A549 (cell line): ENCODE measurements at places on chromosomes 1 and 21.

GRCh38 chr1:24699628-24700027 lies 45.6 kb upstream of the CLIC4 start:
- DNase-seq: no peak

DNA sequence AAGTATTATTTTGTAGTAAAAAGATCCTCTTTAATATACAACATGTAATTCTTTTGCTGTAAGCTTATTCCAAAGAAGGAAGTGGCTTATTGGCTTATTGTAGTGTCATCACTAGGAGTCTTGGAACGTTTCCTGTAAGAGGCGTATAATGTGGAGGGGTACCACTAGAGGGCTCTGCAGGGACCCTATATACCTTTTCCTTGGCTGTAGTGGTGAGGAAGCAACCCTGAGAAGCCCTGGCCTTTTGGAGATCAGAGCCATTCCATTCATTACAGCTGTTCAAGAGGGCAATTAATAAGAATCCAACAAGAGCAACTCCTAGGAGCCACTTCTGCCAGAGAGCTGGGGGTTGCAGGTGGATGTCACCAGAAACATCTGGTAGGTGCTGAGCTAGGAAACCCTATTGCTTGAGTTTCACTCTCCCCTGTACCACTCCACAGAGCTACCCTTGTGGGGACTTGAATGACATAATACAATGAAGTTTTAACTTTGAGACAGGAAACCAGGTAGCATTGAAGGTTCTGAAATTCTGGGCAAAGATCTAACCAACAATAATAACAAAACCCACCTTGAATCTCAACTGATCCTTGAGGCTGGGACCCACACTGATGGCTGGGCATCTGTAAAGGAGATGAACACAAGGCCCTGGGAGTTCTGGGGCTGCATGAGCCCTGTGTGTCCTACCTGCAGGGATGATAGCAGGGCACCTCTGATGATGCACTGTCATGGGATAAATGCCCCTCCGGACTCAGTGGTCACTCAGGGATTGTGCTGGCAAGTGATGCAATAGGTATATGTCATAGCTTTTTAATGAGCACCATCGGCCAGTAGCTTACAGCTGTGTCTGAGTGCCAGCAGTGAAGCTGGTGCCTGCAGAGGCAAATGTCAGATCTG lies 160.2 kb upstream of the COA6 start:
- peak; percentile 53 for DNase-seq

- DNase-seq: peak; percentile 6
These were observed 524 bp downstream of the COPA start for GRCh38 chr1:160342526-160342925.

- no peak for DNase-seq
These were observed 111.6 kb downstream of the ACTL8 start for GRCh38 chr1:17866740-17867029.

- no peak for DNase-seq
These were observed 16.7 kb upstream of the LYST start for GRCh38 chr1:235883261-235883927.

DNA sequence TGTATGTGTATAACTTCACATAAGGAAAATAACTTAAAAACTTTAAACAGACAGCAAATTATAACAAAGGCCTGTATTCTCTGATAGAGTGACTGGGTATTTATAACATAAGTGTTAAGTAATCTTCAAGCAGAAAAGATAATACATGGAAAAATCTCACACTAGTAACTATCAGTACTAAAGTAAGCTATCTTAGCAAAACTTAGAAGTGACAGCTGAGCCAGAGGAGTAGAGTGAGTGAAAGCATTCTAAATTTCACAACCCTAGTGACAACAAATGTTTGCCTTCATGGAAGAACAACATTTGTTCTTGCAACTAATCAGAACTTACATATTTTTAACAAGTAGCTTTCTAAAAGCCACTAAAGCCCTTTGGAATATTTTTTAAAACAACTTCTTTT lies 74.5 kb upstream of the B3GALT2 start:
- DNase-seq: no peak

- no peak for DNase-seq
These were observed 330.0 kb downstream of the PTPRC start for GRCh38 chr1:198968866-198969265.

- no peak for DNase-seq
These were observed 332.7 kb upstream of the RUNX1 start for GRCh38 chr21:35381743-35382310.

- no peak for DNase-seq
These were observed 148.0 kb downstream of the TSEN15 start for GRCh38 chr1:184199438-184200085.

DNA sequence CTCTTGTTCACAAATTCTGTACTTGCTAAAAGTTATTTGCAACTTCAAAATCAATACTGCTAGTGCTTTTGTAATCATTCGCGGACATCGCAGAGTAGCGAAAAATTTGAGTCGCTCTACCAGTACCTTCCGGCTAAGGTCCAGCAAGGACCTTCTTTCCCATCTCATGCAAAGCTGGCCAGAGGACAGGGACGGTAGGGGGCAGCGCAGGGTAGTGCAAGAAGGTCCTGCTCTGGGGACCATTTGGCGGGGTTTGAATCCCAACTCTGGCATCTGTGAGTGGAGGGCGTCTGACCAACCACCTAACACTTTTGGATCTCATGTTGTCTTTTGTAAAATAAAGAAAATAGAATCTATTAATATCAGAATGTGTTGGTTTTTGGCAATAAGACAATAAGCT lies 258.3 kb downstream of the SPATA17 start:
- no peak for DNase-seq

DNA sequence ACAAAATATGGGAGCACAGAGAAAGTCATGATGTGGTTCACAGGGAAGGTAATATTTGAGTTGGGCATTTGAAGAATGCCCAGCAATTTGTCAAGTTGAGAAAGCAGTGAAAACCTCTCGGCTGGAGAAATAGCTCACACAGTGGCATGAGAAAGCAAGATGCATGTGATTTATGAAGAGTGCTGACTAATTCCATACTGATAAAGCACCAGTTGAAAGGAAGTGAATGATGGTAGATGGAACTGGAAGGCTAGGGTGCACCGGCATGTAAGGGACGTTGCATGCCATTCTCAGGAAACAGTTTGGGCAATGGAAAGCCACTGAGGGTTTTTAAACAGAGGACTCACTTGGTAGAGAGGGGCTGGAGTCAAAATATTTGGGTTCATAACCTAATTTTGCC lies 53.5 kb upstream of the MTF2 start:
- no peak for DNase-seq

DNA sequence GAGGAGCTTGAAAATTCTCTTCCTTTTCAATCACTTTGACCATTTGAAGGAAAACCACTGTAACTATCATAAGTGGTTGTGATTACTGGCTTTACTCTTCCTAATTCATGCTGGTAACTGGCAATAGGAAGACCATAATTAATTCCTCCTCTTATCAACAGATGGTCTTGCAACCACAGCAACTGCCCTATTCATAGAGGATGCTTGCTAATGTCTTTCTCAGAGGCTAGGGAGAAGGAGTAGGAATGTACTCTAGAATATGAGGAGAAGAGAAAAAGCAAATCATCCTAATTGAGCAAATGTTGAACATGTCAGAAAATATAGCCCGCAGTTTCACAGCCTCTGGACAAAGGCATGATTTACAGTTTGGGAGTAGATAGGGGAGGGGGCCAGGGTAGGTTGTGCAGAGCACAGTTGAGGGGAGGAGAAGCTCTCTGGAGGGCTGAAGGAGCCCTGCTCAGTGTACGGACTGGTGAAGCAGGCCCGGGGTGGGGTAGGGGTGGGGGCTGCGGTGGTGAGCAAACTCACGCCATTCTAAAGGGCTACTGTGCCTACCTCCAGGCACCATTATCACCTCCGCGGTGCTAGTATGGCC lies 192.9 kb downstream of the PCP4 start:
- no peak for DNase-seq

DNA sequence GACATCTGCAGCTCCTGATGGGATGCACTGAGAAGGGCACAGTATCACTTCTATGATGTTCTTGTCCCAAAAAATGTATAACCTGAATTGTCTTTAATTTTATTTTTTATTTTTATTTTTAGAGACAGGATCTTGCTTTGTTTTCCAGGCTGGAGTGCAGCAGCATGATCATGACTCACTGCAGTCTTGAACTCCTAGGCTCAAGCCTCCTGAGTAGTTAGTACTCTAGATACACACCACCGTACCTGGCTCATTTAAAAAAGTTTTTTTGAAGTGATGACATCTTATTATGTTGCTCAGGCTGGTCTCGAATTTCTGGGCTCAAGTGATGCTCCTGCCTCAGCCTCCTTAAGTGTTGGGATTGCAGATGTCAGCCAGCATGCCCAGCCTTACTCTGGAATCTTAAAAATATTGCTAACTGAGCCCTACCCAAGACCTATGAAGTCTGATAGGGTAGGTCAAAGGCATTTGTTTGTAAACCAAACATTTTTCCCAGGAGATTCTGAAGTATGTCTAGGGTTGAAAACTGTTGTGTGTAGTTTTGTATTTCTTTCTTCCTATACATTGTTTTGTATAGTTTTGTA lies 68.9 kb downstream of the ATF6 start:
- DNase-seq: no peak

DNA sequence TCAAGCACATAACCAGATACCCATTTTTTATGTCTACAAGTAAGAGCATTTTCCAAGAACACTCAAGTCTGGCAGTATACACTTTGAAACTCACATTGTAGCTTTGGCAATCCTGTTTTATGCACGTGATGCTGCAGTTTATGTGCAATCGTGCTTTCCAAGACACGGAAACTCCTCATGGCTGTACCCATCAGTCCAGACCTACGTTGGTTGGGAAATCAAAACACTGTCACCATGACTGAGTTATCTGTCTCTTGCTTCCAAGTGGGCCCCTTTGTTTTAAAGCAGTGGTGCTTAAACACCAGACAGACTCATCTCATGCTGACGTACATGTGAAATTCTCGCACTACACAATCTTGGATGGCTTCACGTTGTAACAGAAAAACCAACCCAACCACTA lies 192.8 kb downstream of the LTN1 start:
- no peak for DNase-seq

- DNase-seq: no peak
These were observed 143.5 kb downstream of the PEX14 start for GRCh38 chr1:10617931-10618885.

DNA sequence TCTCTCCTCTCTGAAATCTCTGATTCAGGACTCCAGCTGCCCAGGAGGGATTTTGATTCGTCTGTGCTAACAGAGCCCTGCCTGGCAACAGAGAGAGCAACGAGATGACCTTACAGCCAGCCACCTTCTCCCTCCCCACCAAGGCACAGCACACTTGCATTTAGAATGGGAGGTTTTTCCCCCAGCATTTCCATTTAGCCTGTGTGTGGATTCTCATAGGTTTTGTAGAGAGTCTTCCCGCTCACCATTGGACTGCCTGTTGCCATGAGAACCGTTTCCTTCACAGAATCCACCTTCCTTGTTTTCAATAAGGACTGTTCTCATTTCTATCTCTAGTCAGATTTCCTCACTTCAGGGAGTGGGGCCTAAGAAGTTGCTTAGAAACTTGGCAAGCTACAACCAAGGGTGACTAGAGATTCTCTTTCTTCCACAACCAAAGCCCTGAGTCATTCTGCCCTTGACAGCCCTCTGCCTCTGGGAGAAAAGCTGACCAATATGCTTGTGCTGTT lies 5.8 kb upstream of the IKBKE start:
- peak; percentile 55 for DNase-seq

DNA sequence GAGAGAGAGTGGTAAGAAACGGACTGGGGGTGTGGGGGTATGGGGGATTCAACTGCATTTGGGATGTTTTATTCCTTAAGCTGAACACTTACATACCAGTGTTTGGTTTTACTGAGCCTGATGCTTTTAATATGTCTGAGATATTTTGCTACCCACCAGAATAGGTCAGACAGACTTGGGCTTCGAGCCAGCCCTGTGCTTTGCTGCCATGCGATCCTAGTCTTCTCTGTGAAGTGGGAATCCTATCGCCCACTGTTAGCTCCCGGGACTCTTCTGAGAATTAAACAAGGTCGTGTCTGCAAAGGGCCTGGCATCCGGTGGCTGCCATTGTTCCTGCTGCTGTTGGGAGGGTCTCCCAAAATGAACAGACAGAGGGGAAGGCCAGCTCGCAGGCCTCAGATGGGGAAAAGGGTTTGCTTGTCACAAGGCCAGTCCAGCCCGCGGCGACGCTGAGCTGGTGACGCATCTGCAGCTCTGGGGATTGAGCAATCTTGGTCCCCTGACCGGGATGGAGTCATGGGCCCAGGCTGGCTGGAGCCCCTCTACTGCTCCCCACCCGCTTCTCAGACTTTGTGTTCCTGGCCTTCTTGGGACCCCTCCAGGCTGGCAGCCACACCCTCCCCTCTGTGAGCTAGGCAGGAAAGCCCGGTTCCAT lies 26.9 kb upstream of the ECE1 start:
- no peak for DNase-seq

GRCh38 chr1:100266741-100267140 lies 725 bp downstream of the RTCA start:
- DNase-seq: no peak

DNA sequence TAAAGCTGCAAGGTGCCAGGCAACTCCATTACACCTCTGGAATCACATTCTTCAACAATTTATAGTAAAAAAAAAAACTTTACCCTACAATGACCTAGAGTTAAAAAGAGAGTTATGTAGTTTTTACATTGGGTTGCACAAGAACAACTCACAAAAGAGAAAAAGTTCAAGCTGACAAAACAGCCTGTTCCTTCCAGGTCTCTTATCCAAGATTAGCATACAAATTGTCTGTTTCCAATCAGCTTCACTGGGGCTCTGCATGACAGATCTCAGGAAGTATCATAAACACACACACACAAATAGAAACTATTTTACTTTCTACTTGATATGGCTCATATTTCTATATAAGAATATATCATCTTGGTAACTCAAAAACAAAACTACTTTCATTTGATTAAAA lies 154.6 kb downstream of the PCNX2 start:
- no peak for DNase-seq

DNA sequence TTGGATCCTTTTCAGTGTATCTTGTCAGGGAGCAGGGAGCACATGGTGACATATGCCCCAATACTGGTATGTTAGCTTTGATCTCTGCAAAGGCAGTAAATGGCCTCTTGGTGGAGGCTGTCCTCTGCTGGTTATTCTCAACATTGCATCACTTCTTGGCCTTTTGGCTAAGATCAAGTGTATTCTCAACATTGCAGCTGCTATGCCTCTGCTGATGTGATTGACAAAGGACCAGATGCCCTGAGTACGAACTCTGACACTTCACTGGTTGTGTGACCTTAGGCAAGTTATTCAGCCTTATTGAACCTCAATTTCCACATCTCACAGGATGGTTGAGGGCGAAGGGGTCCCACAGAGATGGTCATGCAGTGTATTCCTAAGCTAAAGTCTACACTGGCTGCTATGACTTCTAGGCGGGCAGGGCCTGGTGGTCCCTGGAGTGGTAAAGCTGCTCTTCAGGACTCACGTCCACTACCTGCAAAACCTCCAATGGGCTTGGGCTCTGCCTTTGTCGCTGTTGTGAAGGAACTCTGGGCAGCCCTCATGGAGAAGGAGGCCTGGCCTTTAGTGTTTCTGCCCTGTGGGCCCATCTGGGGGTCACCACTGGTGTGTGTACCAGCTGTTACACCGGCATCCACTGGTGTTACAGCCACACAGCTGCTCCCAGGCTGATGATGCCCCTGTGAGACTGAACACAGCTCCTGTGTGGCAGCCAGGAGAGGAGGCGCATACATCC lies 64.8 kb downstream of the DNTTIP2 start:
- DNase-seq: peak; percentile 52

- no peak for DNase-seq
These were observed 670 bp downstream of the ST3GAL3 start for GRCh38 chr1:43708002-43708410.

GRCh38 chr1:221884821-221885220 lies 142.9 kb upstream of the DUSP10 start:
- no peak for DNase-seq
